Renal cortex interstitium (tissue), 15 donors: ENCODE measurements at places on chromosomes 16 and 17. TPM values are rescaled to one million over a fixed set of nuclear protein-coding genes. Genes with fewer than 3 reads are reported as not detected.

PIK3R6 gene
- polyA plus RNA-seq: 2.2 TPM

ATP6V0A1 gene
- 53.4 TPM for polyA plus RNA-seq

KRT25 gene
- polyA plus RNA-seq: not detected

SPAG9 gene
- polyA plus RNA-seq: 103 TPM

MAPT gene
- 7.4 TPM for polyA plus RNA-seq

ABCA8 gene
- 0.57 TPM for polyA plus RNA-seq

SLC35G6 gene
- not detected for polyA plus RNA-seq

GRCh38 chr17:59367657-59368045 is 36.2 kb downstream of the YPEL2 start:
- no peak for DNase-seq

GRCh38 chr16:15803618-15804017 is 53.2 kb downstream of the MYH11 start:
- no peak for DNase-seq

DNA sequence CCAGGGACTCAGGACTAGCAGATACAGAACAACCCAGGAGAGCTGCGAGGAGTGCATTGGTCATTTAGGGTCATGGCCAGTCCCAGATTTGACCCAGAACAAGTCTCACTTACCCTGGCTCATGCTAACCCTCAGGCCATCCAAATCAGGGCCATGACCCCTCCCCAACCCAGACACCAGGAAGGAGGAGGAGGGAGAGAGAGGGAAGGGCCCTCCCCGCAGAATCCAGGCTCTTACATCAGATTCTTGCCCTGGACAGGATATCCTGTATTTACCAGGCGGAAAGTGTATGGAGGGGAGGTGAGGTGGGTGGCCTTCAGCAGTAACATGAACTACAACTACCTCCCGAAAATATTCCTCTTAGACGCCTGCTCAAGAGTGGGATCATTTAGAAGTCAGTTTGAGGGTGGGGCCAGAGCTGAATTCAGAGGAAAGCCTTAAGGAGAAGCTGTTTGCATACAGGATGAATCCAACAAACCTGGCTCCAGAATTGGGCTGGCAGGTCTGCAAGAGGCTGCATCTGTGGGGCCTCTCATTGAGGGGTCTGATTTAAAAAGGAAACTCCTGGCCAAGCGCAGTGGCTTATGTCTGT is 2.1 kb downstream of the VAT1 start:
- DNase-seq: no peak

DNA sequence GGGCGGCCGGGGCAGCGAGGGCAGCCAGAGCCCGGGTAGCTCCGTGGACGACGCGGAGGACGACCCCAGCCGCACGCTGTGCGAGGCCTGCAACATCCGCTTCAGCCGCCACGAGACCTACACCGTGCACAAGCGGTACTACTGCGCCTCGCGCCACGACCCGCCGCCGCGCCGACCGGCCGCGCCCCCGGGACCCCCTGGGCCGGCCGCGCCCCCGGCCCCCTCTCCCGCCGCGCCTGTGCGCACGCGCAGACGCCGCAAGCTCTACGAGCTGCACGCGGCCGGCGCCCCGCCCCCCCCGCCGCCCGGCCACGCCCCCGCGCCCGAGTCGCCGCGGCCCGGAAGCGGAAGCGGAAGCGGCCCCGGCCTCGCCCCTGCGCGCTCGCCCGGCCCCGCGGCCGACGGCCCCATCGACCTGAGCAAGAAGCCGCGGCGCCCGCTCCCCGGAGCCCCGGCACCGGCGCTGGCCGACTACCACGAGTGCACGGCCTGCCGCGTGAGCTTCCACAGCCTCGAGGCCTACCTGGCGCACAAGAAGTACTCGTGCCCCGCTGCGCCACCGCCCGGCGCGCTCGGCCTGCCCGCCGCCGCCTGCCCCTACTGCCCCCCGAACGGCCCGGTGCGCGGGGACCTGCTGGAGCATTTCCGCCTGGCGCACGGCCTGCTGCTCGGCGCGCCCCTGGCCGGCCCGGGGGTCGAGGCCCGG is 36.1 kb upstream of the ZC3H18 start:
- DNase-seq: peak; percentile 70

DNA sequence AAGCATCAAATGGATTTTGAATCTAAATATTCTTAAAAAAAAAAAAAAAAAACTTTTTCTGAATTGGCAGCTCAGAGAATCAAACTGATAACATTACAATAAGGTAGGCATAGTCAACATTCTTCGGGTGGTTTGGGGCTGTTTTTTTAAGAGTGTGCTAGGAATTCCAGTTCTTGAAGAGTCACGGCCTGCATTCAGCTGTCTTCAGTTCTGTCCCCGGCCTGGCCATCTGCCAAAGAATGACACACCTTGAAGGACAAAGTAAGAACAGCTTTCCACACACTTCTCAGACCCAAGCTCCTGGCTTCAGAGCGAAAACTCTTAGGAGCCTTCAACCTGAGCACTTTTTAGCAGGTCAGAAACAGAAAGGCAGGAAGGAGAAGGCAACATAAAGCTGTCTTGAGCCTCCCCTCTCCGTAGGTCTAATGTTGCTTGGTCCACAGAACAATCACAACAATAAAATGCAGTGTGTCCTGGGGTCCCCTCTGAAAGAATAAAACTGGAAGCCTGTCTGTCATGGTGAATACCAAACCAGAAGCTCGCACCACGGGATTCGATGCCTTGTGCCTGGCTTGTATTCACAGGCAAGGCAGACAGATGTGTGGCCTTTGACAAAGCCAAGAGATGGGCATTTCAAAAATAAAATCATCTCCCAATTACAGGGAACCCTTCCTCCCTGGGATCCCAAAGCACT is 524.4 kb upstream of the ZFHX3 start:
- no peak for DNase-seq

- no peak for DNase-seq
Observed at GRCh38 chr16:19432429-19432828, 14.7 kb downstream of the TMC5 start.

GRCh38 chr17:70987867-70988340 is 818.6 kb downstream of the KCNJ2 start:
- DNase-seq: no peak

GRCh38 chr16:22692034-22692433 is 121.9 kb upstream of the HS3ST2 start:
- no peak for DNase-seq

DNA sequence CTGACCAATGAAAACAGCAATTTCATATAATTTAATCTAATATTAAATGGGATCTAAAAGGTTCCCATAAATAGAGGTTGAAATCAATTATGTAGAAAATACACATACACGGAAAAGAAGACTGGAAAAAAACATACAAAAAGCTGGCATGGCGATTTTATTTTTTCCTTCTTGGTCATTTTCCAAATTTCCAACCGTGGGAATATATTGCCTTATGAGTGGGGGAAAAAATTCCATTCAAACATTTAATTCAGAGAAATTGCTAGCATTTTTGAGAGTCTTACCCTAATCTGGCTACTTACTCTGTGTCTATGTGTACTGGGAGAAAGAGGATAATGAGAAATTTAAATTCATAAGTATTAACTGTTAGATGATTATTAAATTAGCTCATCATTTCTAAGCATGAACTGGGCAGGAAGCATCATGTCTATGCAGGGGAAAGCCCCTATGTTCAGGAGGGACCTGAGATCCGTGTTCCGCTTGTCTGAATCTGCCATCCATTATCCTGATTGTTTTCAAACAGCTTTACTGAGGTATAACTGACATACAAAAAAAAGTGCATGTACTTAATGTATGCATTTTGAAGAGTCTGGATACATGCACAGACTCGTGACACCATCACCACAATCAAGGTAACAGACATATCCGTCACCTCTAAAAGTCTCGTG is 145.2 kb downstream of the XYLT1 start:
- no peak for DNase-seq

DNA sequence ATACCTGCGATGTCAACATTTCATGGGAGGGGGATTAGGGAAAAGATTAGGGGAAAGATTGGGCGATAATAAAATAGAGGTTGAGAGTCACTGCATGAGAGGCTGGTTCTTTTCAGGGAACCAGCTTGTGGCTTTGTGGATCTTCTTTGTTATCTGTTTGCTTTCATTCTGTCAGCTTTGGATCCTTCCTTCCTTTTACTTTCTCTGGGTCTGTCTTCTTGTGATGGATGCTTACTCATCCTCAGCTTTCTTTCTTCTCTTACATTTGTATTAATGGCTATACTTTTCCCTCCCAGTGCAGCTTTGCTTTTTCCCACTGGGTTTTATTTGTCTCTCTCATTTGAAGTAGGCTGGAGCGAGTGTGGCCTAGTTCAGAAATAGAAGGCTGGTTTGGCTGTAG is 47.1 kb downstream of the RPTOR start:
- no peak for DNase-seq

DNA sequence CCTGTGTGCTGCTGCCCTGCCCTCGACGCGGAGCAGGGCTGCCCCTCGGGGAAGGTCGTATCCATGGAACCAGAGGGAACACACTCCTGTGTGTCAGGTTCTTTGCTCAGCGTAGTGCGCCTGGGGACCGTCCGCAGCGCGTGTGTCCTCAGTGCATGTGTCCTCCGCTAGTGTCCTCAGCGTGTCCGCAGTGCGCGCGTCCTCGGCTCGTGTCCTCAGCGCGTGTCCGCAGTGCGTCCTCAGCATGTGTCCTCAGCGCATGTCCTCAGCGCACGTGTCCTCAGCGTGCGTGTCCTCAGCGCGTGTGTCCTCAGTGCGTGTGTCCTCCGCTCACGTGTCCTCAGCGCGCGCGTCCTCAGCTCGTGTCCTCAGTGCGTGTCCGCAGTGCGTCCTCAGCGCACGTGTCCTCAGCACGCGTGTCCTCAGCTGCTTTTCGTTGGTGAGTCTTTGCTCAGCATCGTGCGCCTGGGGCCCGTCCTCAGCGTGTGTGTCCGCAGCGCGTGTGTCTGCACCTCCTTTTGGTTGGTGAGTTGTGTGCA is 59.2 kb upstream of the ZNF750 start:
- DNase-seq: no peak

GRCh38 chr16:11283820-11284248 is 2.7 kb upstream of the PRM1 start:
- DNase-seq: no peak

DNA sequence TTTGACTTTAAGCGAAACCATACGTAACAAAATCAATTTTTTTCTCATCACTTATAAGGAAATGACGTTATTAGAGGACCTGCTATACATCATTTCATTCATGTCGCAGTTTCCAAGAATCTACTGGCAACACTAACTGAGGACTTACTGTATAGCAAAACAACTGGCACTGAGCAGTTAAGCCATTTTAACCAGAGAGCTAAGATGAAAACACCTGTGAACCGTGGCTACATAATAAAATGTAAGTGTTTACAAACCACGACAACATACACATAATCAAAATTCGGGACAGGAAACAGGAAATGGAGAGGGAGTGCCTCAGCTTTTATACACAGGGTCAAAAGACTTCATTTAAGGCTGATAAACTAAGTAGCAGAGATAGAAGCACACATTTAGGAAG is 29.5 kb downstream of the METTL16 start:
- DNase-seq: no peak

- no peak for DNase-seq
Observed at GRCh38 chr16:80150978-80151721, 389.6 kb upstream of the DYNLRB2 start.
